ENCODE measurements at places on chromosomes 7 and 10.

DNA sequence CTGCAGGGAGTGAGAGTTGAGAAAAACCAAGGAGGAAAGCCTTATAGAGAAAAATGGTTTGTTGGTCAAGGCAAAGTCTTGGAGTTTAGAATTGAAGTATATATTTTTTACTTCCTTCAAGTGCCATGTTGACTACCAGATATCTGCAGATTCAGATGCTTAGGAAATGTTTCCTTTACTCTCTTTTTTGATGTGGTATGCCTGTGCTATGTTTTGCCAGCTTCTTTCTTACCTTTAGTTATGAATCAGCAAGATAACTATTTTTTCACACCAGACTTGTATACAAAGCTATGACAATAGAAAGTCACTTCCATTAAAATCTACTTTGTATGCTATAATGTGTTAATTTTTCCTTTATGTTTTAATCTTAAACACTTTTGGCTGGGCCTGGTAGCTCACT, 3.6 kb downstream of the R3HCC1L start:
- DNase-seq, result no peak

- peak; percentile 52 for DNase-seq
Measured at GRCh38 chr7:137903382-137904169, 56.8 kb upstream of the DGKI start.

- no peak for DNase-seq
Measured at GRCh38 chr10:51663086-51663485, 36.3 kb downstream of the CSTF2T start.

DNA sequence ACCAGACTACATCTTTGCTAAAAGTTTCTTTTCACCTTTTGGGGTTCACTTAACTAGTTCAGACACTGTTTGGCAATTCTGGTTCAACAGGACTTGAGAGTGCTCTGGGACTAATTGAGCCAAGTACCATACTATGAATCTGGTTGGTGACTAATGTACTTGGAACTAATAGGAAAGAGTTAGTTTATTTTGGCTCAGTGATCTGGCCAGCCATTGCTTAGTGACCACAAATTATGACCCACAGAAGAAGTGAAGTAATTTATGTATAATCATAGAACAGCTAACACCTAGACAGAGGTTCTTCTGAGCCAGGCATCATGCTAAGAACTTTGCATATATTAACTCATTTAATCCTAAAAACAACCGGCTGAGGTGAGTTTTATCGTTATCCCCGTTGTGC, 126.5 kb upstream of the JCAD start:
- DNase-seq, result peak; percentile 90

GRCh38 chr10:122541541-122542002, 19.0 kb upstream of the DMBT1 start:
- peak; percentile 69 for DNase-seq

DNA sequence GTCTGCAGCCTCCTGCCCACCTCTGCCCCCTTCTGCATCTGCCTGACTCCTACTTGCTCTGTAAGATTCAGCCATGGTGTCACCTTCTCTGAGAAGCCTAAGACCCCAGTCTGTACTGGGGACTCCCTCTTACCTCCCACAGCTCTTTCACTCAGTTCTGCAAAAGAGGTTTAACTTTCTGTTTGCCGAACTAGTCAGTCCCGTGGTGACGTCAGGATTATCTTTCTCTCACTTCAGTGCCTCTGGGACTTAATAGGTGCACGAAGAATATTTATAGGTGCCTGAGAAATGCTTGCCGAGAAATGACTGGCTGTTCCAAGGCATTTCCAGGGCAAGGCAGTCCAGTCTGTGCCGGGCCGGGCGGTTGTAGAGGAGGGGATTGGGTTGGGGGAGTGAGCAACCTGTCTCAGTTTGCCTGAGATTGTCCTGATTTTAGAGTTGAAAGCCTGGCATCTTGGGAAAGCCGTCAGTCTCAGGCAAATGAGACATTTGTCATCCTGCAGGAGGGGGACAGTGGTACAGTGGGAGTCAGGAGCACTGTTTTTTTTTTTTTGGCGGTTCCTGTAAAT, 227.5 kb upstream of the NPVF start:
- DNase-seq, result no peak

- peak; percentile 27 for DNase-seq
Measured at GRCh38 chr7:35695473-35695850, 527 bp upstream of the HERPUD2 start.

DNA sequence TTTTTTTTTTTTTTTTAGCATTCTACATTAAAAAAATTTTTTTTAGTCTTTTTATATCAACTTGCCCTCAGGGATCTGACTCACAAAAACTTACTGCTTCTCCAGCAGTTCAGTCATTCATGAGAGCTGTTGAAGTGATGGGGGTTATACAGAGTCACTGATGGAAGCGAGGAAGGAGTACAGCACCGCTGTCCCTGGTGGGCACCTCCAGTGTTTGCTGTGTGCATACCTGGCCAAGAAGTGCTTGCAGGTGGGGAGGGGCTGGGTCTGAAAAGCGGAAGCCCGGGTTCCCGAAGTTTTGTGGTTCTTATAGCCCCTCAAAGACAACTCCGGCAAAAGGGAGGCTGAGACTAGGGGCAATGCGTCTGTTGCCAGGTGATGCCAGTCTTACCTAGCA, 46.2 kb downstream of the MINDY4 start:
- DNase-seq, result peak; percentile 30

DNA sequence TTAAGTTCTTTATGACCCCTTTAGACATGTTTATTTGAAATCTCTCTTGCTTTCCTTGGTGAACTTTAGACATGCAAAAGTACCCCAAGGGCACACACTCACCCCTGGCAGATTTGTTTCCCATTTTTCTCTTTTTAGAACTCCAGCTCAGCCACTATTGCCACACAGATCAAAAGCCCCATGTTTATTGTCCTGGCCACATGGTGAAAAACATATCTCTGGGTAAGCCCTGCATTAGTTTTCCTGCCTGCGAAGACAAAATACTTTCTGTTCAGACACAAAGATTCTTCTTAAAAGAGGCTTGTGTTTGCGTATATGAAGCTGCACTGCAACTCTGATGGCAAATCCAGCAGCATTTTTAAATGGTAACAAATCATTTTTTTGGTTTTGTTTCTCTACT, 200.0 kb downstream of the POLR1F start:
- DNase-seq, result peak; percentile 7

- DNase-seq, result no peak
Measured at GRCh38 chr10:72523062-72523461, 102.8 kb downstream of the MICU1 start.

GRCh38 chr10:105243381-105243780, 602.3 kb downstream of the SORCS3 start:
- DNase-seq, result peak; percentile 34

DNA sequence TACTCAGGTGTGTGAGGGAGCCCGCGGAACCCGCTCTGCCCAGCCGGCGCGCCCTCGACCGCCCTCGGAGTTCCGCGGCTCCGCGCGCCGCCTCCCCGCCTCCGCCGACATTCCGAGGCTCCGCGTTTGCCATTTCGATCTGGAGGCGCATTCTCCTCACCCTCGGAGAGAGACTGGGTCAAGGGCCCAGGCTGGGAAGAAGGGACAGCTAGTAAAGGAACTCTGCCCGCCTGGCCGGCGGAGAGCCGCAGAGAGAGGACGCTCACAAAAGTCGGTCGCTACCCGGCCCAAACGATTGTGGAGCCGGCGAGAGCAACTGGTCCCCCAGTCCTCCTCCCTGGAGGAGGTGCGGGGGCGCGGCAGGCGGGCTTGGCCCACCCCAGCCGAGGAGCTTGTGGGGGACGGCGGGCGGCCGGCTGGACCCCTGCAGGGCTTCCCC, 74.5 kb upstream of the LEP start:
- peak; percentile 12 for DNase-seq

DNA sequence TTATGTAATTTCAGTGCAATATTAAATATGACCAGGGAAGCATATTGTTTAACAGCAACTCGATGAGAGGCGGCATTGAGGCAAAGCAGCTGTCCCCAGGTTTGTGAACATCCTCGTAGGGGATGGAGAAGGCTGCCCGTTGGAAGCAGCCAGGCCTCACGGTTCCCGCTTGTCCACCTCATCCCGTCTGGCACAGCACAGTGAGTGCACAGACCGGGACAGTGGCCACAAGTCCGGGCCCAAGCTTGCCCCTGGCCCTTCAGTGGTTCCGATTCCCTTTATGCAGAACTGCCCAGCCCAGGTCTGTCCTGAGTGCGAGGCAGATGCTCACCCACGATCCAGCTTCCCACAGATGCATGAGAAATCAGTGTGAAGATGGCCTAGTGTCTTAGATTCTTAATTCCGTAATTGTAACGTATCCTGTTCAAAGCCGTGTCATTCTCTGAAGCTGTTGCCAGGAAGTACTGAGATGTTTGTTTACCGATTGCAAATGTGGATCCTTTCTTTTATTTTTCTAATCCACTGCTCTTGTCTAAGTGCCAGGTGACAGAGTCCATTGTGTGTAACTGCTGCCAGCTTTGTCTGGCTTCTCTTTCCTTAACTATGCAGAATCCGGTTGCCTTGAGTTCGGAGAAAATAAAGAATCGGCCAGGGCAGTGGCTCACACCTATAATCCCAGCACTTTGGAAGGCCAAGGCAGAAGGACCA, 35.5 kb downstream of the PFKP start:
- no peak for DNase-seq

- DNase-seq, result no peak
Measured at GRCh38 chr10:44998146-44998631, 2.5 kb upstream of the ZNF22 start.

- no peak for DNase-seq
Measured at GRCh38 chr10:71667387-71667752, 52.2 kb downstream of the C10orf105 start.

GRCh38 chr10:103145860-103146466, 47.1 kb downstream of the NT5C2 start:
- peak; percentile 45 for DNase-seq

DNA sequence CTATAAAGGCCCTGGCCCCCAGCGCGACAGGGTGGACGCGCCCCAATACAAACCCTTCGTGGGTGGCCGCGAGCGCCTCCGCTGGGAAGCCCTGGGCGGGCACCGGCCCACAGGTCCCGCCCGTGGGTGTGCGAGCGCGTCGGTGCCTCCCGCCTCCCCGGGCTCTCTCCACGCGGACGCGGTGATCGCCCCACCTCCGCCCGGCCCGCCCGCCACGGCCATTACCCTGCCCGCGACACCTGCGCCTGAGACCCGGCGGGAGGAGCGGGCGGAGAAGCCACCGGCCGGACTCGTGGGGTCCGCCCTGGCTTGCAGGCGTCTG, 81.2 kb downstream of the PAX2 start:
- no peak for DNase-seq

DNA sequence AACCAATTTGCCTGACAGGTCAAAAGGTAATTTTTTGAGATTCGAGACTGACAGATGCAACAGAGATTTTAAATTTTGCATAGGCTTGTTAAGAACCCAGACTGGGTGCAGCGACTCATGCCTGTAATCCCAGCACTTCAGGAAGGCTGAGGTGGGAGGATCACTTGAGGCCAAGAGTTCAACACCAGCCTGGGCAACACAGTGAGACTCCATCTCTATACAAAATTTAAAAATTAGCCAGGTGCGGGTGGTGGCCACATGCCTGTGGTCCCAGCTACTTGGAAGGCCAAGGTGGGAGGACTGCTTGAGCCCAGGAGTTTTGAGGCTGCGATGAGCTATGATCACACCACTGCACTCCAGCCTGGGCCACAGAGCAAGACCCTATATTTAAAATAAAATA, 34.6 kb downstream of the AMZ1 start:
- no peak for DNase-seq

DNA sequence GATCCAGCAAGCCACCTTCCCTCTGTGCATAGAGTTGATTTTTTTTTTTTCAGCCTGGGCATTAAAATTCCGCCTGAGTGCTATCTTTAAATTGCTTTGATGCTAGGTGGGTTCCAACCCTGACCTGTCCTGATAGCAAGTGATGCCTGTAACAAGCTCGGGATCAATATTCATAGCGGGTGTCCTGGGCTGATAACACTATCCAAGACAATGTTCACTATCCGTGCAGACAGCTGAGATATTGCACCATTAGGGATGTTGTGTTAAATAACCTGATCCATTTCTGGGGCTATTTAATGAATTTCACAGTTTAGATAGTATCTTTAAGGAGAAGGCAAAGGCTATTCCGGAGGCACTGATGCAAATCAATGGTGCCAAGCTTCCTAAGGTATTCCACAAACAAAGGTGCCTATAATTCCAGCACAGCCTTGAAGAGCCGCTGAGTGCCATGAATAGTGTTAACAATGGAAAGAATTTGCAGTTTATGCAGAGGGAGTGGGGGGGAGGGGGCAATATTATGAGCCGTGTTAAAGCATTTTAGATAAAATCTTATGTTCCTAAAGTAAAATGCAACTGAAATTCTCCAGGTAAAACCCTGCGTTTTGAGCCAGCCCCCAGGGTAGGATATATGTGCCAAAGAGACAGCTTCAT, 4.2 kb upstream of the NKX1-2 start:
- DNase-seq, result no peak

GRCh38 chr7:31466036-31466435, 47.9 kb upstream of the ITPRID1 start:
- DNase-seq, result no peak

DNA sequence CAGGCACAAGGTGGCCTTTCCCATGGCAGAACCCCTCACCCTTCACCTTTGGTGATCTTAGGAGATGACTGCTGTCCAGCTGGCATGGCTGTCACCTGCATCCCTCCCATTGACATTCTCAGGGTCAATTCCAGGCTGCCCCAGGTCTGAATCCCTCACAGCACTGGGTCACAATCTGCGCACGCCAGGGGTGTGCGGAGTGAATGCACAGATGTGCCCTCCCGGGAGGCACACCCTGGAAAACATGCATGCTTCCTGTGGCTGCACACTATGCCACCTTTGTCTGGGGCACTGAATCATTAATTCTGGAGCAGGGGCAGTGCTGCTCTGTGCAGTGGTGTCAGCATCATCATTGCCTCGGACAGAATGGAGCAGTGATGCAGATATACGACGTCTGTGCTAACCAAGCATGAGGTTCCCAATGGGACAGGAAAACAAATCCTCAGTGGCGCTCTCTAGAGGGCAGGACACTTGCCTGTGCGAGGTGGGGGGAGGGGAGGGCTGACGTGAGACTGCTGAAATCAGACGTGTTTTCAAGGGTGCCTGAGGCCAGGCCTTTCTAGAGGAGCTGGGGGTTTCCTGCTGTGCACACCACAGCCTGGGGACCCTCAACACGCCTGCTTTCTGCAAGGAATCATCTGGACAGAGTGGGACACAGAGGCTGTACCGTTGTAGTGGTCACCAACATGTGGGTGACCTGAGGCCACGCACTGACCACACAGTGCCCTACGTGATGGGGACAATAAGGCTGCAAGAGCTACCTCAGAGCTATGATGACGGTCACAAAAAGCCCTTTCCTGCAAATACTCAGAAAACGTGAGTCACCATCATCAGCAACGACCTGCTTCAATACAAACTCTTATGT, 77.9 kb downstream of the HIPK2 start:
- no peak for DNase-seq

DNA sequence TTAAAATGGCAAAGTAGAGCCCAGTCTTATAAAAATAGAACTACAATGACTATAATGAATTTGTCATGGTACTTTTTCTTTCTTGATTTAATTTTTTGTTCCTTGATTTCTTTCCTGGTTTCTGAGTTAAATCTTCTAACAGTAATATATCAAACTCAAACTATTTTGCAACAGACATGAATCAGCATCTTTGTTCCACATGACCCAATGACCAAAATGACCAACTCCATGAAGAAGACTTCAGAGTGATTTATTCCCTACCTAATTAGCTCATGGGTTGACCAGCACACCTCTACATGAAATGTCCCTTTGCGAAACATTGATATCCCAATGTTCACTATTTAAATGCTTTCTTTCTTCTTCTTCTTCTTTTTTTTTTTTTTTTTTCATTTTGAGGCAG, 30.9 kb downstream of the NMT2 start:
- DNase-seq, result no peak

GRCh38 chr7:135272303-135272702, 38.7 kb downstream of the STRA8 start:
- no peak for DNase-seq

- no peak for DNase-seq
Measured at GRCh38 chr7:54992871-54993475, 25.8 kb upstream of the EGFR start.
